ENCODE measurements at places on chromosomes 2 and 18. TPM values are rescaled to one million over a fixed set of nuclear protein-coding genes. Genes with fewer than 3 reads are reported as not detected.

PASK gene
- total RNA-seq: 1.4 TPM

SPOPL gene
- total RNA-seq: 14.1 TPM

SP140 gene
- 0.32 TPM for total RNA-seq

ITGAV gene
- total RNA-seq: 139 TPM

PLCL1 gene
- 96.2 TPM for total RNA-seq

DNA sequence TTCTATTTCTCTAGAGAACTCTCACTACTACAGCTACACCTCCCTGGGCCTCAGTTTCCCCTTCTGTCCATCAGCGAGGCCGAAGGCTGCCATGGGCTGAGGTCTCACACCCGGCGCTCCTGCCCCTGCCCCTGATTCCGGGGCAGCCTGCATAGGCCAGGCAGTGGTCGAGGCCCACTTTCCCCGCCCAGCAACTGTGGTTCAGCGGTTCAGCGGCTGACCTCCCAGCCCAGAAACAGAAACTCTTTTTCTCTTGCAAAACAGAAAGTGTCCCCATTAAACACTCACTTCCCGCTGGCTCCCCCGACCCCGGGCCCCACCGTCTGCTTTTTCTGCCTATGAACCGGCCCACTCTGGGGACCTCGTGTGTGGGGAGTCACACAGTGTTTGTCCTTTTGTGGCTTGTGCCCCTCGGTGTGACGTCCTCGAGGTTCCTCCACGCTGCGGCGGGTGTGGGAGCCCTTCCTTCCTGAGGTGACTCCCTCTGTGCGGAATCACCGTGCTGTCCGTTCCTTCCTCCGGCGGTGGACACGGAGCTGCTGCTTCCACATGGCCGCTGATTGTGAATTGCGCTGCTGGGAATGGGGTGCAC lies 16.0 kb downstream of the PDCD1 start:
- DNase-seq: peak; percentile 66

DNA sequence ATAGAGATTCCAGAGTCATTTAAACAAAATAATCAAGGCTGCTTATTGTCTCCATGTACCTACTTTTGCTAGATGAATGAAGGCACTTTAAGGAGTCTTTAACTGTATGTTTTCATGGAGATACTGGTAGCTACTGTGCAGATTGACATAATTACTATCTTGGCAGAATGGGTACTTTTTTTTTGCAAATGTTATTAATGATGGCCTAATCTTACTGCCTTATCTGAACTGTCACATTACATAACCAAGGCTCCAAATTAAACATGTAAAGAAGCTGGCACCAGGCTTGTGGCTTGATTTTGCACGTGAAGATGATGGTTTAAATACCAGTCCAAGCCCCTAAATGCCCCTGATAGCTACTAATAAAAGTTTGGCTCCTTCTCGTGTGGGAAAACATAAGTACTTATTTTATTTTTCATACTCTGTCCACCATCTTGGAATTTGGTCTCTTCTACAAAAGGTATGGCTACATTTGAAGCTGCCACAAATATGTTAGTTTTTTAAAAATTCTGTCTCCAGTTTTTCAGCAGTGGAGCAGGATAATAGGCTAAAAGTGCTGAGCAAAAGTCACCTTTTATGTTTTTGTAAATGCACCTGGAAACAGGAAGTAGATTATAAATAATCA lies 4.1 kb downstream of the TRIB2 start:
- DNase-seq: no peak

DNA sequence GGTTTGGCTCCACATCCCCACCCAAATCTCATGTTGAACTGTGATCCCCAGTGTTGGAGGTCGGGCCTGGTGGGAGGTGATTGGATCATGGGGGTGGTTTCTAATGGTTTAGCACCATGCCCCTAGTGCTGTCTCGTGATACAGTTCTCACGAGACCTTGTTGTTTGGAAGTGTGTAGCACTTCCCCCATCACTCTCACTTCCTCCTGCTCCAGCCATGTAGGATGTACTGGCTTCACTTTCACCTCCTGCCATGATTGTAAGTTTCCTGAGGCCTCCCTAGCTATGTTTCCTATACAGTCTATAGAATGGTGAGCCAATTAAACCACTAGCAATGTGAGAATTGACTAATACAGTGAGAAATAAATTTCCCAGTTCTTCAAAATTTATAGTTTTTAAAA lies 325.9 kb downstream of the FSIP2 start:
- DNase-seq: no peak

DNA sequence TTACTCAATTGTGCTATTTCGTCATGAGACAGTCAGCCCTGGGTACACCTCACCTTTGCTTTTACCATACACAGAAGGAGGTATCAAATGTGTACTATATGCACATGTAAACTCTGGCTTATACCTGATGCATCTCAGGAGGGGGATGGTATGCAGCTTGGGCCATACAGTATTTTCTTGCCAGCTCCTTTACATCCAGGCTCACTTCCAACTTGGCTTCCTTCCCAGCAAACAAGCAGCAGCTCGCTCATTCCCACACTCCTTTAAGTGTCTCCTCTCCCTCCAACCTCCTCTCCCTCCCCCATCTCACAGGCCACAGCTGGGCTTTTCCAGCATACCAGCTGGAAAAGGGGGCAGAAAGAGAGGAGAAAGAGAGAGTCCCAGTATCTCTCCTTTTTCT lies 9.6 kb downstream of the MARCHF4 start:
- DNase-seq: no peak

- DNase-seq: peak; percentile 26
Observed at GRCh38 chr2:184562532-184562931, 35.8 kb upstream of the ZNF804A start.

DNA sequence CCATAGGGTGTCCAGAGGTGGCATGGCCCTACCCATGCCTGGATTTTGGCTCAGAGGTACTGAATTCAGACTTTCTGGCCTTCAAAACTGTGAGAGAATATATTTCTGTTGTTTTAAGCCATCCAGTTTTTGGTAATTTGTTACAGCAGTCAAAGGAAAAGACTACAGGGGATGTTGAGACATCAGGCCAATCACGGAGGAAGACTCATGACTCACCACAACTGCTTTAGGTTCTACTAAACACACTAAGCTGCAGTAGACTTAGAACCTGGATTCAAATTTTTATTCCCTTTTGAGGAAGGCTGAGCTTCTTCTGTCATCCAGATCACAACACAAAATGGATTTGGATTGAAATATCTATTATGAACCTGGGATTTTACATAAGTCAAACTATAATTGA lies 12.0 kb upstream of the C2orf66 start:
- DNase-seq: no peak

DNA sequence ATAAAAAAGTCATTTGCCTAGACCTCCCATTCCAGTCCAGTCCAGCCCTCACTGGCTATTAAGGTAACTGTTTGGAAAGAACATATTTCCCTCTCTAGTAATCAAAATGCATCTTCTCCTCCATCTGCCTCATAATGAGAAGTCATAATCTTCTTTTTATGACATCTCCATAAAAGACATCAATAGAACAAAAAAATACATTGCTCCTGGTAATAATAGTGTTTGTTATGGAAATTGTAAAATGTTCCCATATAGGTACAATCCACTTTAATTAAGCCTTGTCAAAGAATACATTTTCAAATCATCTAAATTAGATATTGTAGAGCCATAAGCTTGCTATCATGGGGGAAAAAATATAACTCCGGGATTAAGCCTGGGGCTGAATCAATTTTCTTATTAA lies 461.6 kb downstream of the LRATD1 start:
- no peak for DNase-seq

DNA sequence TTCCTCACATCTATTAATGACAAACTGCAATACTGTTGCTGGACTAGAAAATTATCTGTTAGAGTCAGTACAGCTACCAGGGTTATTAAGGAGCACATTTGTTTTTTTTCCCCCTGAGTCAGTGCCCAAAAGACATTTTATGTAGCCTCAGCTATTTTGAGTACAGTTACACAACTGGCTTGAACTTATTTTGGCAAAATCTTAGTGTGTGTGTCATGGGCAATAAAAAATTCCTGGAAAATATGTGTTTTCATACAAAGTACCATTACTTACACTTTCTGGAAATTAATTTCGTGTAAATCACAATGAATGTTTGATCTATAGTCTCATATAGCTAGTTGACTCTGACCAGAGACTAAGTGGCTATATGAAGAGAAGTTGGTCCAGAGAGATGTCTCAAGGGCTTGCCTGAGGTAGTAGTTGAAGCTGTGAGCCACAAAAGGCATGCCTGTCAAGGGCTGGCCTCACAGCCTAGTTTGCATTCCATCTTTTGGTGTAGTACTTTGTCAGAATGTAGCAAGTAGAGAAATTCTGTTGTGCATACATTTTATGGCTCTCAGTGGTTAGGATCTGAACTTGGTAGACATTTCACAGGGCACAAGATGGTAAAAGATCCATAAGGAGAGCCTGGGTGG lies 283.4 kb downstream of the MTX2 start:
- DNase-seq: no peak

DNA sequence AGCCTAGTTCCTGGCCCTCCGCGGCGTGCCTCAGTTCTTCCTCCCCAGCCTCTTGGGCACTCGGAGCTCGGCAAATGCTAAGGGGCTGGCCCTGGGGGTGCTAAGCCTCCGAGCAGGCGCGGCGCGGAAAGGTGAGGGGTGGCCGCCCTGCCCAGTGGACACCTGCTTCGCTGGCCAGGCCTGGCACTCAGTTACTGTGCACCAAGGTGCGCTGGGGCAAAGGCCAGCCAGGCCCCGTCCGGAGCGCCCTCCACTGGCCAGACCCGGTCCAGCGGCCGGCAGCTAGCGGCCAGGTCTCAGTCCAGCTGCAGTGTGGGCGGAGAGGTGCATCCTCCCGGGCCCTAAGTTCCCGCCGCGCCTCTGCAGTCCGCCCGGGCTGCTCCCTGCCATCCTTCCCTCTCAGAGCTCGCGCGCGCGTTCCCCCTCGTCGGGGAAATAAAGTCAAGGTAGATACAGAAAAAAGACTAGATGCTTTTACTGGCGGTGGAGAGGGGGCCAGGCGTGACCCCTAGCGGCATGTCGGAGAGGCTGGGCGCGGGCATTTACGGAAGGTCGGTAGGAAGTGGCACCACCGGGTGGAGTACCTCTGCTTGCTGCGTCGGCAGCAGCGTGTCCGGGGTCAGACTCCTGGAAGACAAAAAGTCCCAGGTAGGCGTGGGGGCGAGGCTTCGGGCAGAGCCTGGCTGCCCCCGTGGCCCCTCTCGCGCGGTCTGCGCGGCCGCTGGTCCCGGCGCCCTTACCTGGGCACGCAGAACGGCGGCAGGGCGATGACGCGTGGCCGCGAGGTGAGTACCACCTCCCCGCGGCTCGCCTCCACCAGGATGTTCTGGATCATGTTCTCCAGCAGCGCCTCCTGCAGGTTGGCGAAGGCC lies 9.4 kb upstream of the CRYBA2 start:
- DNase-seq: peak; percentile 76

DNA sequence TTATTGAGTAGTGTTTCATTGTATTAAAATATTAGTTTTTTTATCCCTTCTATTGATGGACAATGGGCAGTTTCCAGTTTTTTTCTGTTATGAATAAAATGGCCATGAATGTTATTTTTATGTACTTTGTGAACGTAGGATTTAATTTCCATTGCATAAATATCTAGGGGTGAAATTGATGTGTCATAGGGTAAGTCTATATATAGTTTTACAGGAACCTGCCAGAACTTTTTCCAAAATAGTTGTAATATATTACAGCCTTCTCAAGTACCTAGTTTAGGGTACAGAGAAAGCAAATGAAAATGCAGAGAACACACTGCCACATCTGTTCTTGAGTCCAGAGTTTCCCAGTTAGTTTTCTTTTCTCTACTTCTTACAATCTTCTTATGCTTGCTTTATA lies 378.6 kb downstream of the MEIS1 start:
- DNase-seq: no peak

DNA sequence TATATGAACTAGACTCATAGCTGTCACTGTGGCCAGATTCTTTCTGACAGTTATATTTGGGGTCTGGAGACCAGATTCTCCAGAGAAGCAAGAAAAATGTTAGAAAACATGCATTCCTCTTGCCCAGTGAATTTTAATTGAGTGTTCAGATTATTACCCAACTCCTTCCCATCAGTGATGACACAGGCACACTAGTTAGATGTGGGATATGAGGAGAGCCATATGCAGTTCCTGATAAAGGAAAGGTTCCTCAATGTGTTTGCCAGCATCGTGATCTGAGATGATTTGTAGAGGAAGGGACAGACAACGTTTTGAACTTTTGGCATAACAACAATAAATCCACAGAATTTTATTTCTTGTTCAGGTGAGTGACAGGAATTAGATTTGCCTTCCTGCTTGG lies 308.6 kb downstream of the PIEZO2 start:
- DNase-seq: no peak

All from Right ventricle myocardium inferior (tissue), 1 donor.